ENCODE measurements at places on chromosomes 16 and 17.
A peak's percentile ranks its signal among the peaks of the same experiment; 100 is the strongest.

- no peak for DNase-seq
Measured at GRCh38 chr17:43695970-43696865, 34.5 kb upstream of the MEOX1 start.

- no peak for DNase-seq
Measured at GRCh38 chr17:67262435-67263117, 17.6 kb upstream of the HELZ start.

- peak; percentile 76 for DNase-seq
Measured at GRCh38 chr17:47066841-47067682, 88.0 kb upstream of the RPRML start.

GRCh38 chr17:64125937-64126336 lies 4.0 kb downstream of the ERN1 start:
- DNase-seq = no peak

DNA sequence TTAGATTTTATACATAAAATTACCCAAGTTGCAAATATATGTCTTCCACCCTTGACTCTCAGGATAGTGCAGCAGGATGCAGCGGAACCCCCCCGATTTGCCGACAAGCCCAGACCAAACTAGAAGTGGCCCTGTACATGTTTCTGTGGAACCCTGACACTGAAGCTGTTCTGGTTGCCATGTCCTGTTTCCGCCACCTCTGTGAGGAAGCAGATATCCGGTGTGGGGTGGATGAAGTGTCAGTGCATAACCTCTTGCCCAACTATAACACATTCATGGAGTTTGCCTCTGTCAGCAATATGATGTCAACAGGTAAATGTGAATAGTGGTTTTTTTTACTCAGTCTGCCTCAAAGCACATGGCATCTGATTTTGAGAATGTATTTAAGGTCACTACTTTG lies 70.7 kb downstream of the OMG start:
- DNase-seq = no peak

DNA sequence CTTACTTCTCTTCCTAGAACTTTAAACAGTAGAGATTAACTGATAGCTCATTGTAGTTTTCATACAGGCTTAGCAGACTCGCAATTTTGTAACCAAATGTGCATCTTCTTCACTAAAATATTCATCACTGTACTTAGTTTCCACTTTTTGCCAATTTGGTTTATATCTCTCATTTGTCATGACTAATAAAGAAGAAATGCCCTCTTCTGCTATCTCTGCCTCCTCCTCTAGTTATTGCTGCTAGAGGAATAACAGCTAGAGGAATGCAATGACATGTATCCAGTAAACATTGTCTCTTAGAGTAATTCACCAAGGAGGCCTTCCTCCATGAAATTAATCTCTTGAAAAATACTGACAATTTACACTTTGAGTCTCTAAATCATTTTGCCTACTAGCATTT lies 115.5 kb upstream of the COX10 start:
- DNase-seq = no peak

GRCh38 chr17:77151186-77151585 lies 10.4 kb downstream of the SEC14L1 start:
- no peak for DNase-seq

DNA sequence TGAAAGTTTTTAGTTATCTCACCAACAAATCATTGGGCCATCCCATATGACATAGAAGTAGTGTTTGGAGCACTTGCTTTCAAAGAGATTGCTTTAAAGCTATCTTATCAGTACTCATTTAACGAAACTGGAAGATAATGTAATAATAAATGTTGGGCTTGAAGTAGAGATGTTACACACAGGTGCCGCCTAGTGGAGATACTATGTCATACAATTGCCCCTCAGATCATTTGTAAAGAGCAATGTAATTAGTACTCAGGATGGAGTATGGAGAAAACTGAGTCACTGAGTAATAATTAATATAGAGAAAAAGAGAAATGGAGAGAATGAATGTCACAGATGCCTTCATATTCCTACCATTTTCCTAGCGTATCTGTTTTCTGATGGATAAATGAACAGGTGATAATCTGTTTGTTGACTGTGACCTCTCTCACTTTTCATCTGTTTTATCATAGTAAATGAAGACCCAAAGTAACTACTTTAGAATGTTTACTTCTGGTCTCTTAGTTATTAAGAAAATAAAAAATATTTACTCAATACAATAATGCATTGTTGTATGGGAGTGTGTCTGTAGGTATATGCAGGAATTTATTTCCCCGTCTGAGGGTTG lies 80.4 kb downstream of the EFCAB5 start:
- peak; percentile 12 for DNase-seq

- no peak for DNase-seq
Measured at GRCh38 chr16:85767531-85767930, 16.6 kb upstream of the C16orf74 start.

GRCh38 chr17:54927525-54927924 lies 26.9 kb downstream of the TOM1L1 start:
- DNase-seq = no peak

- DNase-seq = no peak
Measured at GRCh38 chr17:19237389-19238166, 412 bp downstream of the EPN2 start.

GRCh38 chr16:22770866-22771265 lies 43.1 kb upstream of the HS3ST2 start:
- DNase-seq = no peak

DNA sequence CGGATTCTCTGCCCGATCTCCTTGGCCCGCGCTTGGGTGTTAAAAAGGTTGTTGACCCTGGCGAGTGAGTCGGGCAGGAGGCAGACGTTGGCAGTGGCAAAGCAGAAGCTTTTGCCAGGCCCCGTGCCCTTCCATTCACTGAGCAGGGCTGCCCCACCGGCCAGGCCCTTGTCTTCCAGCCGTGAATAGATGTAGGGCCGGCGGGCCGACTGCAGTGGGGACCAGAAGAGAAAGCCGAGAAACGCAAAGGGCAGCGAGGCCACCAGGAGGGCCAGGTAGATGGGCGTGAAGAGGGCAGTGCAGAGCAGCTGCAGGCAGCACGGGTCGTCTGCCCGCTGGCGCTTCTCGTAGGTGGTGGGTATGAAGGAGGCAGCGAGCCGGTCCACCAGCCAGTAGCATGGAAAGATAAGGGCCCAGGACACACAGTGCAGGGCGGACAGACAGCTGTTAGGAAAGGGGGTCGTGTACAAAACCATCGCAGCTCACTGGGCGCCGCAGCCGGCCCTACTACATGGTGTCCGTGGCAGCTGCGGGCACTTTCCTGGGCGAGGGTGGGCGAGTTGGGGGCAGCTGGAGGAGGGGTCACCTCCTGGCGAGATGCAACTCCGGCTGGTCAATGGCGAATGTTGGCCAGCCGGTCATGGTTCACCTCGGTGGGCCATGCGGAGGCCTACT lies 61.0 kb downstream of the PRMT7 start:
- DNase-seq = no peak

GRCh38 chr16:50038286-50038685 lies 13.3 kb downstream of the CNEP1R1 start:
- no peak for DNase-seq

- no peak for DNase-seq
Measured at GRCh38 chr16:23902034-23902747, 66.4 kb downstream of the PRKCB start.

DNA sequence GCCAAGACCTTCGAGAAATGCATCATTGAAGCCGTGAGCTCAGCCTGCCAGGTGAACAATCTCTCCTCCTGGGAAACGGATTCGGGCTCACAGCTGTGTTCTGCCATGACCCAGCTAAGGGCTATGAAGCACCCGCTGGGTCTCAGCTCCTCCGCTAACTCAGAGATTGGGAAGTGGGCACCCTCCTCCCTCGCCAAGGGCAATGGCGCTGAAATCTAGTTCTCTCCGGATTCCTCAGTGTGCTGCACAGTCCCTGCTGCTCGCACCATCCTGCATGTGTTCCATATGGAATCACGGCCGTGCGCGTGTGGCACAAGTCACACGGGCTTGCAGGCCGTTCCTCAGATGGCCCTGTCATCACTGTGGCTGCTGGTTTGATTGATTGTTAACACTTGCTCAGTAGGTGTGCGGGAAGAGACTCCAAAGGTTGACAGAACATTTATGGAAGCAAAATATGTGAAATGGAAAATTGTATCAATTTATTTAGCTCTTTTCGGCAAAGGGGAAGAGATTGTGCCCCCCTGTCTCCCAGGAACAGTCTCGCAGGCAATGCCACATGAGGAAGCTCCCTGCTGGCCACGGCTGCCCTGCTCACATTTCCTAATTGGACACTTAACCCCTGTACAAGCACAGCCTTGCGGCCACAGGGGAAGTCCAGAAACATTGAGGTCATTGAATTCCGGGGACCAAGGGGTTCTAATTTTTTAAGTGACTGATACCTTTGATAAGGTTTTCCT lies 58.8 kb downstream of the RNF213 start:
- no peak for DNase-seq

DNA sequence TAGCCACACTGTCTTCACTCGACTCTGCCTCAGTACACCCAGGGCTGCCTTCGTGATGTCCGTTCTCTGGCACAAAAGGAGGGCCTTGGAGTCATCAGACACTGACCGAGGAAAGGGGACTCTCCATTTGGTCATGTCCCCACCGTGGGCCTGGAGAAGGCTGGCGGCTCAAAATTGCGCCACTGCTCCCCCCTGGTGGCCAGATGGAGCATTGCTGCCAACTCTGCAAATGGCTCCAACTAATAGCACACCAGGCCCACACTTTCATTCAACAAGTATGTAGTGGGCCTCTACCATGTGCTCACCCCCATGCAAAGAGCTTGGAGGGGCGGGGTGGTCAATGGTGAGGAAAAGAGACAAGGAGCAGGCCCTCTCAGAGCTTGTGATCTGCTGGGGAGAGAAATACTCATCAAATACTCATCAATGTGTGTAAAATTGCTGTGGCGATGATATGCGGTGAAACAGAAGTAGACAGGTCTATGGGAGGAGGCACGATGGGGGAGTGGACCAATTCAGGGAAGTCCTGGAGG lies 5.2 kb upstream of the GRIN2C start:
- no peak for DNase-seq

DNA sequence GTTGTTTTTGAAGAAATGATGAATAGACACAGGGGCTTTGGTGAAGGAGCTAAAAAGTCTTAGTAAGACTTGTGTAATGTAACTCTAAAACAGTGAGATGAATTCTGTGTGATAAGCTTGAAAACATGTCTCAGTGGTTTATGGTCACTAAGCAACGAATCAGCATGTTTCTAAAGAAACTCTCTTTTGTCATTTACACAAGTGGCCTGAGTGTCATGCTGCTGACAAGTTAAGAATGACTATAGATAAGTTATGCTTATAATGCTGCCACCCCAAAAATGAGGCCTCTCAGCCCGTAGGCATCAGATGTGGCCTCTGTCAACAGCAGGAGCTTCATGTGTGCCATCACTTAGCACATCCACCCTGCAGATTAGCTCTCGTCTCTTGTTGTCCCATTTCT lies 8.7 kb downstream of the COX10 start:
- DNase-seq = no peak

DNA sequence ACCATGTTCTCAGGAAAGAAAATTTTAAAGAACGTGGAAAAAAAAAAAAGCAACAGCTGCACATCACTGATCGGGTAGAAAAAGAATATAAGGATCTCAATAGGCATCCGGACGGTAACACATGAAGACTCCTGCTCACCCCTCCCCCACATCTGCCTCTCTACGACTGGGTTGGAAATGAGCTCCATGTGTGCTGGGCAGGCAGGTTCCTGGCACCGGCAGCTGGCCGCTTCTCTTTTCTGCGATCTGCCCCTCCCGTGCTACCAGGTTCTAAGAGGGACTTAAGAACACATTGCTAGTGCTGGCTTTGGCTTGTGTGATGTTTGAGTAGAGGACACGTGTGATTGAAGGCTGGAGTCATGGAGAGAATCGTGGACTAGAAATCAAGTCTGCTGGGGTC lies 115.5 kb downstream of the AATF start:
- no peak for DNase-seq

DNA sequence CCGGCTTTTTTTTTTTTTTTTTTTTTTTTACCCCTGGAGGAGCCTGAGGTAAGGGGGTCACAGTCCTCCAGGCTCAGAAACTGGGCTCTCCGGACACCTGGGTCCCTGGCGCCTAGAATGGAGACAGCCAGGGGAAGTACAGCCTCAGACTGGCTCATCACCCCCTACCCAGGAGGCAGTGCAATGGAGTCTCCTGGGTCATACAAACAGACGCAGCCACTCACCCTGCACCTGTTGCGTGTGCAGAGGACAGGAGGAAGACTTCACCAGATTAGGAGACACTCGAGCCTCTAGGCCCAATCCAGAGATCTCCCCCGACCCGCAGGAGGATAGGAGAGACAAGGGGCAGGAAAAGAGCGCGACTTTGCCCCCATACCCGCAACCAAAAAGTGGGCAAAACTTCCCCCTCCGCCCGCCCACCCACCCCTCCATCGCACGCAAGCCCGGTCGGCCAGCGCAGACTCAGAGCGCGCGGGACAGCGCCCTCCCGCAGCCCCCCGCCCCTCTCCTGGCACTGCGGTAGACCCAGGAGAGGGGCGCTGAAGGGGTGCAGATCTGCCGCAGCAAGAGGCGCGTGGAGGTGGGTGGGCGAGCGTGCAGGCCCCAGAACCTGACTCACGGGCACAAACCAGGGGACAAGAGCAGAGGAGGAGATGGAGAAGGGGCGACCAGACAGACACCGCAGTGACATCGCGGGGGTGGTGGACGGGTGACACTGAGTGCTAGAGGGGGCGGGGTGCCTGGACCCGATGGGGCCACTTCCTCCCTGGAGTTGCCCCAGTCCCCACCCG lies 900 bp downstream of the HAP1 start:
- no peak for DNase-seq

DNA sequence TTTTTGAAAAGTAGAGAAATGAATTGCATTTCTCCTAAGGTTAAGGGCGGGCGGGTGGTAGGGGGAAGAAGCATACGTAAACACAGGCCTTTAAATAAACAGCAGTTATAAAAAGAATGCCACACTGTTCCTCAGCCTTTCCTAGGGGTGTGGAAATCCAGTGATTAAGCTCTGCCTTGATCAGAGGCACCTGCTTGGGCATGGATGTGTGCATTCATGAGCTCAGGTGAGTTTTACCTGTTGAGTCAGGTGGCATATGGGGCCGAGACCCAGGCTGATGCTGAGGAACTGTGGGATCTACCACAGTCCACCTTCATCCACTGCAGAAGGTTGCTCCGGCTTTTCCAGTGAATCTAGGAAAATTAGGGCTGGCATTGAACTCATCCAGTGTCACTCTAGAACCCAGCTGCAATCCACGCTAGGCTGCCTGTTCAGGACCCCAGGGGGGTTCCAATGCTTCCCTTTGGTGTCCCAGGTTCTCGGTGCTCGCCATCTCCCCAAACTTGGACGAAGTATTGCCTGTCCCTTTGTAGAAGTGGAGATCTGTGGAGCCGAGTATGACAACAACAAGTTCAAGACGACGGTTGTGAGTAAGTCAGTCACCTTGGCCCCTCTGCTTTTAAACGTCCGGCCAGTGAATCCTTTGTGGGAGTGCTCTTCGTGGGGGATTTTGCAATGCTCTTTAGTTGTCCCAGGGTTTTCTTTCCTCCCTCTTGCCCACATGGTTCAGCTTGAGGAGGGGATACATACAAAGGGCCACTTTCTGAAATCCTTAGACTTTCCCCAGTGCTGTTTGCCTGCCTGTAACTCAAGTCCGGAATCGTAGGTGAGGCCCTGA lies 72.7 kb downstream of the SDR42E1 start:
- DNase-seq = no peak

DNA sequence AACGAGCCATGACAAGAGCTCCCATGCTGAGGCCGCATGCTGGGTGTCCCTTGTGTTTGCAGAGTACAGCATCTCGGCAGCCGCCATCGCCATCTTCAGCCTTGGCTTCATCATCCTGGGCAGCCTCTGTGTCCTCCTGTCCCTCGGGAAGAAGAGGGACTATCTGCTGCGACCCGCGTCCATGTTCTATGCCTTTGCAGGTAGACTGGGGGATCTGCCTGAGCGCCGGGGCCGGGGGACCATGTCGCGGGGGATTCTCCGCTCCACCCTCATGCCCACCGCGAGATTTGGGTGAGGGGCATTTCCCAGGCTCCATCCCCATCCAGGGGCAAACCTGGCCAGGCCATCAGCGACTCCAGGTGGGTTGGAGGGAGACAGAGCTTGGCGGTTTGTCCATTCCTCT lies 10.7 kb downstream of the CACNG1 start:
- no peak for DNase-seq

Measured in DMS 273 treated with DMSO at 0.1 percent for 48 hours (cell line).